ENCODE measurements at places on chromosomes 1 and 21. TPM values are rescaled to one million over a fixed set of nuclear protein-coding genes. Genes with fewer than 3 reads are reported as not detected.

DNA sequence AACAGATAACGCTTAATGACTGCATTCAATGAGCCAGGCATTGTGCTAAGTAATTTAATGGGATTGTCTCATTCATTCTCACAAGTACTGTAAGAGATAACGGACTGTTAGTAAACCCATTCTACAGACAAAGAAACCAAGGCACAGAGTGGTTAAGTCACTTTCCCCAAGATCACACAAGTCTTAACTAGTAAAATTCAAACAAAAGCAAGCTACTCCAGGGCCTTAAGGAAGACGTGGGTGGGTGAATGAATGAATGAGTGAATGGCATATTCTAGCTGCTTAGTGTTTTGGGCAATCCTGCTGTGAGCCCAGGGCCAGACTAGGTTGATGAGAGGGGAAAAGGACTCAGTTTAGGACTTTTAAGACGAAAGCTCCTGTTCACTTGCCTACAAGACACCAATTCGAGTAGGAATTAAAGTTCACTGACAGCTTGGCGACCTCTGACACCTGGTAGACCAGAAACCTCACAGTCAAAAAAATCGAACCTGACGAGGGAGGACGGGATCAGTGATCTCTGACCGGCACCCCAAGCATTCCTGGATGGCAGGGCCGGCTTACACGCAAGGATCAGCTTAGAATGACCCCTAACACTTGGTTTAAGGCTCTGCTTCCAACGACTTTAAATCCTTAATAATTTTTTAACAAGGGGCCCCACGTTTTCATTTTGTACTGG, 557 bp downstream of the EMC1 start:
- H3K27ac ChIP-seq, result peak overlapping the region; percentile 99
- H3K27me3 ChIP-seq, result no peaks in the 10 kb centered on the region
- DNase-seq, result no peak
- peaks cover 19% of the 10 kb centered on the region for H3K36me3 ChIP-seq
- peak overlapping the region; percentile 84 for H3K4me3 ChIP-seq
- H3K4me1 ChIP-seq, result peaks cover 25% of the 10 kb centered on the region

DNA sequence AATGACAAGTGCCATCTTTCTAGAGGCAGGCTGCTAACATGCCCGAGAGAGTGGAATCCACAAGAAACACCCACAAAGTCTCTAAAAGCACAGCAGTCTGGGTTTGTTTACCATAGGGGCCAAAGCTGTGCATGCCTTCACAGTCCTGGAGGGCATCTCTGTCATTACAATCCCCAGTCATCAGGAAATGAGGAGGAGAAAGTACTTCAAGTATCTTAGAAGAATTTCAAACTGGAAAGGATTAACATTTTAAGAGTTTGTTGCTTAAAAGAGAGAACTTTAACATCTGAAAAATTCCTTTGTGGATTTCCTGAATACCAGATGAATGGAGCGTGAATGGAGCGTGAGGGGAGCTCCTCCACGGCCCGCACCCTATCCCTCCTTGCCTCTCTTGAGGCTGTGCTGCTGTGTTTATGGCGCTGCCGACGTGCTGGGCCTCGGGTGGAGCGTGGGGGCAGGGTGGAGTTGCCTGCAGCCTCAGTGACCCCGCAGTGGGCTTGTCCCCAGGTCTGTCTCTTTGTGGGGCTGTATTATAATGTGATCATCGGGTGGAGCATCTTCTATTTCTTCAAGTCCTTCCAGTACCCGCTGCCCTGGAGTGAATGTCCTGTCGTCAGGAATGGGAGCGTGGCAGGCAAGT, 23.3 kb downstream of the SLC6A17 start:
- no peaks in the 10 kb centered on the region for H3K27me3 ChIP-seq
- H3K4me3 ChIP-seq, result no peak overlapping the region
- H3K4me1 ChIP-seq, result peaks cover 4% of the 10 kb centered on the region

Gene NPL
- 6.9 TPM for total RNA-seq

GRCh38 chr1:162404550-162405160, 7.3 kb downstream of the SH2D1B start:
- H3K4me3 ChIP-seq, result no peak overlapping the region
- no peaks in the 10 kb centered on the region for H3K27me3 ChIP-seq

Gene OR2L2
- not detected for total RNA-seq

DNA sequence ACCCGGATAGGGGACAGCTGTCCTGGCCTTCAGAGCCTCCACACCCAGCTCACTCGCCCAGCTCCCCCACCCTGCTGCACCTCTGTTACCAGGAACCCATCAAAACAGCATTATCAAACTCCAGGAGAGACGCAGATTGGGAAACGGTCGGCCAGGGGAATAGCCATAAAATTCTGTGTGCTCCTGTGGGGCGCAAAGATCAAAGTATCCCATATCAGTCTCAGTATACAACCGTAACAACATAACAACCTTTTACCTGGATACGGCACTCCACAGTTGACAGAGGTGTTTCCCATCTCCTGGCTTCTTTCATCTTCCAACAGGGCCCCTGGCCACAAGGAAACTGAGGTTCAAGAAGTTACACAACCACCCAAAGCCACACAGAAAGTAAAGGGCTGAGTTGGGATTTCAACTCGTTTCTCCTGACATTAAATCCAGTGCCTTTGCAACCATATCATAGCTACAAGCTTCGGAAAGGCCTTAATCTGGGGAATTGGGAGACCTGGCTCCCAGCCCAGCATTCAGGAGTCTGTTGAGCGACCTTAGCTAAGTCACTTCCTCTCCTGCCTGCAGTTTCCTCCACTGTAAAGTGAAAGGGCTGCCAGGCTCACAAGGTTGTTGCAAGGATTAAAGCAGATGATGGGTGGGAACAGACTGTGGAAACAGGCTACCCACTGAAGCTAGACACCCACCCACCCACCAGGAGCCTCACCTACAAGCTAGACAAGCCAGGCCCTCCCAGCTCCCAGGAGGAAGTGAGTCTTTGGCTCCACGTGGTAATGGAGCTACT, 8.1 kb upstream of the EPHB2 start:
- DNase-seq, result no peak
- H3K36me3 ChIP-seq, result no peaks in the 10 kb centered on the region
- peaks cover 7% of the 10 kb centered on the region for H3K4me1 ChIP-seq
- no peak overlapping the region for H3K4me3 ChIP-seq
- no peak overlapping the region for H3K27ac ChIP-seq

Gene PIK3CD
- total RNA-seq, result 2.1 TPM

Gene MX1
- total RNA-seq, result 1.2 TPM

Gene OLFM3
- 85.0 TPM for total RNA-seq

Gene GJA9
- total RNA-seq, result not detected

DNA sequence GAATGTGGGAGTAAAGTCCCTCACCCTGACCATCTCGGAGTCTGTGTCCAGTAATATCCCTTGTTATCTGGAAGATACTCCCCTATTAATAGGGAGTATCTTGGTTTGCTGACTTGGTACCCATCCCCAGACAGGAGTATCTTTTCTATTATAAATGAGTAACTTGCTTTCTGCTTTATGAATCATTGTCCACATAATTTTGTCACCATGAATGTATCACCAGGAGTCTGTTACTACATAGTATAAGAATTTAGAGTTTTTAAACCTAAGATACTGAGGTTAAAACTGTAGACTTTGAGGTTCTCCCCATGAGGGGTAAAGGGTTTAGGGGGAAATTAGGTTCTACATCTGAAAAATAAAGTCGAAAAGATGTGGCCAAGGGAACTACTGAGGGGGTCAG, 175.6 kb downstream of the FCRL5 start:
- no peak overlapping the region for H3K27ac ChIP-seq
- DNase-seq, result no peak
- H3K4me3 ChIP-seq, result no peak overlapping the region
- no peaks in the 10 kb centered on the region for H3K36me3 ChIP-seq
- H3K27me3 ChIP-seq, result peaks cover 38% of the 10 kb centered on the region

DNA sequence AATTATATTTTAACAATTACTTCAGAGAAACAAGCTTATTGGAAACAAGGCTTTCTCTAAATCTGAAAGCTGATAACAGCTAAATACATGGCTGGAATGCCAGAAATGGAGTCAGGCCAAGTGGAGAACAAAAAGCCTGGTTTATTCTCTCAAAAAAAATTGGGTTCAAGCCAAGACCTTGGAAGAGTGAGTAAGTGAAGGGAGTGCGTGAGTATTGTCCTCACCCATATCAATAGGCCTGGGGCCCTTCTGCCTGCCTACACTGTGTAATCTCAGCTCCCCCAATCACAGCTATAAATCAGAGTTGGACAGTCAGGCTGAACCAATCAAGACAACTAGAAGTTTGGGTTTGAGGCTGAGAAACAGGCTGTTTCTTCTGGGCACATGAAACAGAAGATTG, 7.4 kb downstream of the KYAT3 start:
- H3K36me3 ChIP-seq, result peaks cover 31% of the 10 kb centered on the region
- peaks cover 30% of the 10 kb centered on the region for H3K4me1 ChIP-seq
- H3K4me3 ChIP-seq, result peak overlapping the region; percentile 28
- no peaks in the 10 kb centered on the region for H3K27me3 ChIP-seq
- H3K27ac ChIP-seq, result peak overlapping the region; percentile 77

Gene IRF6
- 0.17 TPM for total RNA-seq

Gene DMRTA2
- 0.28 TPM for total RNA-seq

Gene C1QB
- total RNA-seq, result not detected

GRCh38 chr1:238537641-238538040, 646.9 kb upstream of the ZP4 start:
- no peak for DNase-seq
- no peaks in the 10 kb centered on the region for H3K27me3 ChIP-seq
- no peaks in the 10 kb centered on the region for H3K36me3 ChIP-seq
- no peaks in the 10 kb centered on the region for H3K4me1 ChIP-seq
- H3K27ac ChIP-seq, result no peak overlapping the region

- no peak overlapping the region for H3K27ac ChIP-seq
- peaks cover 33% of the 10 kb centered on the region for H3K27me3 ChIP-seq
- no peak overlapping the region for H3K4me3 ChIP-seq
- no peaks in the 10 kb centered on the region for H3K4me1 ChIP-seq
- no peak for DNase-seq
These were observed 104.6 kb downstream of the KCND3 start for GRCh38 chr1:111884772-111885443.

Gene SYPL2
- total RNA-seq, result 0.13 TPM

DNA sequence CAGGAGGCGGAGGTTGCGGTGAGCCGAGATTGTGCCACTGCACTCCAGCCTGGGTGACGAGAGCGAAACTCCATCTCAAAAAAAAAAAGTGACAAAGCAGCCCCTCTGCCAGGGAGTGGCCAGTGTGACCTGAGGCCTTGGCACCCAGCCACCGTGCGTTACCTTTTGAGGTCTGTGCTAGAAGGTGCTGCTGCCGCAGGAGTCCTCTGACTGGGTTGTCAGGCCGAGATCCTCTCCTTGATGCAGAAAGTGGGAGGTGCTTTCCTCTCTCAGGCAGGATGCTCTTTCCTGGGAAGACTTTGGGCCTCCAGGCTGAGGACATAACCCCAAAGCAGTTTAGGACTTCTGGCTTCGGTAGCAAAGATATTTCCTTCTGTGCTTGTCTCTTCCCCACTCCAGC, 280.5 kb upstream of the VAMP3 start:
- peaks cover 22% of the 10 kb centered on the region for H3K4me1 ChIP-seq
- H3K36me3 ChIP-seq, result no peaks in the 10 kb centered on the region
- DNase-seq, result no peak

GRCh38 chr1:45522324-45523104, 830 bp upstream of the PRDX1 start:
- peaks cover 16% of the 10 kb centered on the region for H3K36me3 ChIP-seq
- H3K27ac ChIP-seq, result peak overlapping the region; percentile 91
- no peaks in the 10 kb centered on the region for H3K27me3 ChIP-seq
- peaks cover 20% of the 10 kb centered on the region for H3K4me1 ChIP-seq
- peak overlapping the region; percentile 91 for H3K4me3 ChIP-seq
- DNase-seq, result no peak

DNA sequence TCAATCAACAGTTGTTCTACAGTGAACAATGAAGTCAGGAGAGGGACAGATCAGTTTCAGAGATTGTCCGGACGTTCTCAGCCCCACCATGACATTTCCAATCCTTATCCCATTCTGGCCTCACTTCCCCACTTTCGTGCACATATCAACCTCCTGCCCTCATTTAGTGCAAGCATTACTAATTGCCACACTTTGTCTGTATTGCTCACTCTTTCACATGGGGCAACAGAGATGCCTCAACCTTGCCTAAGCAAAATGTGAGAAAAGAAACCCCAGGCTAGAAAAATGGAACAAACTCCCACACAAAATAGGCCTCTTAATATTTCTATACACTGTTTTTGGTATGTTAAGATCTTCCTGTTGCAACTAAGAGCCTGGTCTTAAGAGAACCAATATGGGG, 8.9 kb upstream of the RGS1 start:
- H3K4me1 ChIP-seq, result no peaks in the 10 kb centered on the region
- no peak overlapping the region for H3K27ac ChIP-seq
- H3K36me3 ChIP-seq, result no peaks in the 10 kb centered on the region
- H3K4me3 ChIP-seq, result no peak overlapping the region
- H3K27me3 ChIP-seq, result no peaks in the 10 kb centered on the region

Gene PRELP
- not detected for total RNA-seq

DNA sequence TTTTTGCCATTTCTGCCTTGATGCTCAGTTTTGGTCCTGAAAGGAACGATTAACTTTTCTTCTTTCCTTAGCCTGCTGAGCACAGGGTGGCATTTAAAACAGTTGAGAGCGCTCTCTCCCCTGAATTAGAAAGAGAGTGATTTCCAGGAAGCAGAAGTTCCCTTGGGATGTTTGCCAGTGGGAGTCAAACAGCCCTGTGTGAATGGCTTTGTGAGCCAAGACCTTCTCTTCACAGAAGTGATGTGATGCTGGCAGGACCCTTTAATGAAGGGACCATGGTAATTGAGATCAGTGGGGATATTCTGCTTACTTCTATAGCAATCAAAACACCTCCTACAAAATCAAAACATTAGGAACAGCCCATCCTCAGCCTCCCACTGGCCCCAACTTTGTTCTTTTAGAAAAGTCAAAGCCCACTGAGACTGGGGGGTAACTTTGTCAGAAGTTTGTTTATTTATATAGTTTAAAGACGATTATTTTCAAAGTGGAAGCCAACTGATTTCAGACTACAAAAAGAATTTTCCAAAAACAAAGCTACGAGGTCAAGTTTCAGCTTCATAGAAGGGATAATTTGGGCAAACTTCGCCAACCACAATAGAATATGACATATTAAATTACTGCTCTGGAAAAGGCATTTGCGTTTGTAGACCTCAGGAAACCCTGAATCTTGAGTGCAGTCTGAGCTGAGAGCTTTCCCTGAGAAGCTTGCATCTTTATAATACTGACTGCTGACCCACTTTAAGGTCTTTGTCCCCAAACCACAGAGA, 122.7 kb downstream of the GABPA start:
- H3K4me3 ChIP-seq, result no peak overlapping the region
- peaks cover 21% of the 10 kb centered on the region for H3K4me1 ChIP-seq
- H3K27me3 ChIP-seq, result no peaks in the 10 kb centered on the region
- no peak overlapping the region for H3K27ac ChIP-seq
- H3K36me3 ChIP-seq, result no peaks in the 10 kb centered on the region

- peaks cover 83% of the 10 kb centered on the region for H3K27me3 ChIP-seq
- H3K4me1 ChIP-seq, result no peaks in the 10 kb centered on the region
- no peak overlapping the region for H3K4me3 ChIP-seq
- no peaks in the 10 kb centered on the region for H3K36me3 ChIP-seq
- no peak overlapping the region for H3K27ac ChIP-seq
- no peak for DNase-seq
These were observed 14.6 kb upstream of the SLC6A17 start for GRCh38 chr1:110135666-110136065.
